Uterus (tissue), 4 donors: ENCODE measurements at places on chromosomes 5 and 9.

GRCh38 chr9:84597131-84597530, 72.4 kb upstream of the NTRK2 start:
- no peak for DNase-seq

- DNase-seq: no peak
These were observed 48.2 kb downstream of the DAPK1 start for GRCh38 chr9:87545858-87546257.

DNA sequence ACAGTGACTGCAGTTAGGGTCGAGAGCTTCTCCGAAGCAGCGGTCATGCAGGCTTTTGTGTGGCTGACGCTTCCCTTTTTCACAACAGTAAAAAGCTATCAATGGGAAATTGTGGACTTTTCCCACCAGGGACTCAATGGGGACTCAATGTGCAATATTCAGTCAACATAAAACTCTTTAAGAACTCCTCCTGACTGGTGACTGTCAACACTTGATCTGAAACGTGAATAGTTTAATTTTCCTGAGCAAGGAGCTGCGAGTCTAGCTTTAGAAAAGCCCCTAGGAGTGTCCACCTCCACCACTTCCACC, 28.7 kb downstream of the EXOC3 start:
- no peak for DNase-seq

DNA sequence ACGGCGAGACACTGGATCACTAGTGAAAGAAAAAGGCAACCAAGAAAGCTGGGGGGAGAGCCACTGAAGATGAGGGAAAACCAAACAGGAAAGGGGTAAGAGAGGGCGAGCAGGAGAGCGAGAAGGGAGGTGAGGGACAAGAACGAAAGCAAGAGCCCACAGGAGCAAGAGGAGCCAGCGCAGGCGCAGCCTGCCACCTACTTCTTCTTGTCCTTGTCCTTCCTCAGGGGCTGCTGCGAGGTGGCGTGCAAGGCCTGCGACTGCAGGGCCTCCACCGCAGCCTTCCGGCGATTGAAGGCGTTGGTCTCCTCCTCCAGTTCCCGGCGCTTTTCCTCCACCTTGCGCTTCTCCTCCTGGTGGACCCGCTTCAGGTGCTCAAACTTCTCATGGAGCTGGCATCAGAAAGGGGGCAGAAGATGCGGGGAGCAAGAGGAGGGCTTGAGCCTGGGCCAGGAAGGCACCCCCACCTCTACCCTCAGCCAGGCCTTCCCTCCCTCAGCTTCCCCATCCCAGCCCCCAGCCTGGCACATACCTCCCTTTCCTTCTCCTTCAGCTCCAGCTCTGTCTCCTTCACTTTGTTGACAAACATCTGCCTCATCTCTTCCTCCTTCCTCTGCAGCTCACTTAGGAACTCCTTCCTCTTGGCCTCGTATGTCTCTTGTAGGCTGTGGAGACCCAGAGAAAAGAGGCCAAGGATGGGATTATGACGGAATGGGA, 13.5 kb downstream of the CCNI2 start:
- DNase-seq: no peak

DNA sequence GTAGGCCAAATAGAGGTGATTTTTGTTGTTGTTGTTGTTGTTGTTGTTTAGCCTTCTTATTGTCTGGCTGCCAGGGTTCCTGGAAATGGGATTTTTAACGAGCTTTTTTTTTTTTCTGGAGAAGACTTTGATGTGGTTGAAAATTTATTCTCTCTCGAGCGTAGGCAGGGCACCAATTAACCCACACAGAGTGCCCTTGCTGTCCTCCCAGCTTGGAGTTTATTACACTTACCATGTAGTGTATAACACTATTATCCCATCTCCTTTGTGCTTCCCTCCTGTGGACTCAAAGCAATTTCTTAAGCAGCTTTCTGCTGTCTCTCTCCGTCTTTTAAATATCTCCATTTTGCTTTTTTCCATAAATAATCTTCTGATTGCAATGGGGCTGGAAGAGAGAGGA, 57.4 kb downstream of the OR2K2 start:
- DNase-seq: no peak

DNA sequence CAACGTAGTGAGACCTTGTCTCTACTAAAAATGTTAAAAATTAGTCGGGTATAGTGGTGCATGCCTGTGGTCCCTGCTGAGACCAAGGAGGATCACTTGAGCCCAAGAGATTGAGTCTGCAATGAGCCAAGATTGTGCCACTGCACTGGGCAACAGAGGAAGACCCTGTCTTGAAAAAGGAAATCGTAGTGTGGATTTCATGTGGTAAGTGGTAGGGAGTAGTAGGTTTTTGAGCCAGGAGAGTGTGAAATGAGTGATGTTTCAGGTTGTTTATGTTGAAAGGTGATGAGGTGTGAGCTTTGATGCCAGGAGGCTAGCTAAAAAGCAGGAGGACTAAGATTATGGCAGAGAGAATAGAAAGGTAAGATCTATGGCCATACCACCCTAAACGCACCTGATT, 5.9 kb downstream of the MATR3 start:
- DNase-seq: no peak

DNA sequence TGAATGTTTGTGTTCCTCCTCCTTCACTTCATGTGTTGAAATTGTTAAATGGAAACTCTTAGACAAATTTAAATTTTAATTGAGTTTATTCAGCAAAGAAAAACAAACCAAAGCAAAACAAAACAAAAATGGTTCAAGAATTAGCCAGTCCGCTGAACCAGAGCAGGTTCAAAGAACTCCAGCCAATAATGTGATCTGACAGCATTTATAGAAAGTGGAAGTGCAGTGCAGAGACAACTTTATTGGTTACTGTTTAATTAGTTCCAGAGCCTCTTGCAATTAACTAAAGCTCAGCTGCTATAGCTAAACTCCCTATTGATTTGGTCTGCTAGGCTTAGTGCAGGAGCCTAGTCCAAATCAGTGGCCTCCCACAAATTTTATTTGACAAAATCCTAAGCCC, 132.9 kb downstream of the RNF180 start:
- no peak for DNase-seq

DNA sequence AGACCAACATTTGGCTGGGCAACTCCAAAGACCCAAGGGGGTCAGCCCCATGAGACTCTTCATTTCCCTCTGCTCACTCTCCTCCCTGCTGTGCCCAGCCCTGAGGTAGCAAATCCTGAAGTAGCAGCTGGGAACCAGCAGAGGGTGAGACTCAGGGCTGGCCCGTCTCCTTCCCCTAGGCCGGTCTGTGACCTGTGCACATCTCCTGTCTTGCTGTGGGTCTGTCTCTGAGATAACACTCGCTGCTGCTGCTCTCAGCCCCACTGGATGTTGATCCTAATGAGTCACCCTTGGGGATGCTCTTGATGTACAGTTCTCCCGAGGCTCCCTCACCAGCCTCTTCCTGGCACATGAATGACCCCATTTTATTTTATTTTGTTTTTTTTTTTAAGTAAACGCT, 7.3 kb upstream of the OR2V1 start:
- no peak for DNase-seq

GRCh38 chr5:39220280-39221030, 1.1 kb upstream of the FYB1 start:
- DNase-seq: no peak

GRCh38 chr9:125845271-125845808, 98.2 kb downstream of the PBX3 start:
- DNase-seq: no peak

DNA sequence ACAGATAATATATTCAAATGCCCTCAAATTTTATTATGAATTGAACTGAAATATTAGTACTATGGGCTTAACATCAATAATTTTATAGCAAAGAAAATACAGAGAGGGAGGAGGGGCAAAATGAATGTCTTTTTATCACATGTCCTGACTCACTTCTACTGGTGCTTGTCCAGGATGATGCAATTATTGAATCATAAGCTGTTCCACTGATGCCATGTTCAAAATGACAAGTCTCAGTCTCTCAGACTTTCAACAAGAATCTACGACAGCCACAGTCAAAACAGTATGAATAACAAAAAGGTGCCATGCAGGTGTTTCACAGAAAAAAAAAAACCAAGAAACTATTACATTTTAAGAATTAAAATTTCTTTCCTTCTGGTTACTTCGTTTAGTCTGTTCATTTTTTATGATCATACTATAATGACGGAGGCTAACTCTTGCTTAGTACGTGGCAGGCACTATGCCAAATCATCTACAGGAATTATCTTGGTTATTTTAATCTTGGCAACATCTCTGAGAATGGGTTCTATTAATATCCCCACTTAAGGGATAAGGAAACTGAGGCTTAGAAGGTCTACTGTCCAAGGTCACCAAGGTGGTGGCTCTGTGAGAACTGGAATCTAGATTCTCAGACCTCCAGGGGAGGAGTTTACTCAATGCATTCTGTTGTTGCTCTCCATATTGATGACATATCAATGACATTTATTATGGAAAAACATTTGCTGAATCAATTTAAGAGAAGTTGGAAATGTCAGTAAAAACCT, 61.5 kb downstream of the NR3C1 start:
- no peak for DNase-seq

- DNase-seq: no peak
These were observed 69.7 kb upstream of the ADCY2 start for GRCh38 chr5:7325975-7326913.

GRCh38 chr9:132753593-132753880, 83.3 kb downstream of the GTF3C4 start:
- no peak for DNase-seq

GRCh38 chr9:108687006-108687987, 168.5 kb downstream of the ACTL7B start:
- DNase-seq: no peak

DNA sequence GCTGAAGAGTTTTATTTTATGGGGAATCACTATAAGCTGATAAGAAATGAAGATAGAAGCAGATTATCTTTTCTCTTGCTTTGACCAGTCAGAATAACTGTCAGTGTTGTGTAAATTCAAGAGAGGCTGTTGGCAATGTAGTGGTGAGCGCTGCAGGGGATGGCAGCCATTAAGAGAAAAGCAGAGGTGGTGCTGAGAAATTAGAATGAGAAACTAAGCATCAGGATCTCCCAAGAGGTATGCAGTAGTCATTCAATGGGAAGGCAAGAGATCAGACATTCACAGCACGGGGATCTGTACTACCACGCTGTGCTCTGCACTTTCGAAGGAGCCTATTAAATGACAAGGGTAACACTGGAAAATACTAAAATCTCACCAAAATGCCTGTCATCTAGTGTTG, 768.5 kb upstream of the ACO1 start:
- DNase-seq: no peak

GRCh38 chr5:149849280-149849965, 95.2 kb downstream of the PDE6A start:
- DNase-seq: no peak

GRCh38 chr5:74441616-74442015, 198.9 kb downstream of the ENC1 start:
- no peak for DNase-seq

GRCh38 chr5:135341016-135341666, 57.9 kb downstream of the MACROH2A1 start:
- DNase-seq: no peak

DNA sequence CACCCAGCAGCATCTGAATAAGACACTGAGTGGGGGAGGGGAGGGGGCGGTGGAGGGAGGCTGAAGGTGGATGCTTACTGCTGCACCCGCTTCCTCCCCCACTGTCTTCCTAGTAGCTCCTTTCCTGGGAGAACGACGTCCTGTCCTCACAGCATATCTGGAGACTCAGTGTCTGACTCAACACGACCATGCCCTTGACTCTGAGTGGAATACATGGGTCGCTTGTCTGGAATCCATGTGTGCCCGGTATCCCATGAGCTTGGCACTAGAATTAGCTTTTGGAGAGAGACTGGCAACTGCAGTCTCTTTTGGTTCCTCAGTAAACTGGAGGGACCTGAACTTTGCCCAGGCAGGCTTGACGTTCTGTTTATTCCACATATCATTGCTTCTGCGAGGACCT, 125.4 kb upstream of the FAM120A start:
- DNase-seq: no peak

DNA sequence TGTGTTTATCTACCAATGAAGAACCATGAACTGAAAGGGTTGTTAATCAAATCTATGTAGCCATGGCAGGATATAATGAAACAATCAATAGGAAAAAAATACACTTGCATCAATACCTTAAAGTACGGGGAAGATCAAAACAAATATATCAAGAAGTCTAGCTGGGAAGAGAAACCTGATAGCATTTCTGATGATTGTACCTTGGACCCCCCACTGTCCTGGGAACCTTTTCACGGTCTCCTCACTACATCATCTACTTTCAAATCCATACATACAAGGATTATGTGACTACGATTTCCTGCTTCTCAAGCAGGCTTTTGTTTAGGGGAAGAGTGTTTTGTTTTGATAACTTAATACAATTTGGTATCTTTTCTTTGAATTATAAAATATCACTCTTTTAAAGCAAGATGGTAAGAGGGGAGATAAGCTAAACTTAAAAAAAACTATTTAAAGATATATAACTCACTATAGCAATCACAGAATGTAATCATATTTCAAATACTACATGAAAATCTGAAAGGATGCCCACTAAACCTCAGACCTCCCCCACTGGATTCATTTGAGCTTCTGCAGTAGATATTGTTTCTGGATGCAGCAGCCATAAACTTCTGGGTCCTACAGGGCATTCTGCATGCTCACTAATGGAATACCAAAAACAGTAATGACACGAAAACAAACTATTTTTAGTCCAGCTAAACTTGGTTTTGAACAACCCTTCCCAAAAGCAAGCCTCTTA, 8.0 kb downstream of the EBF1 start:
- DNase-seq: no peak

DNA sequence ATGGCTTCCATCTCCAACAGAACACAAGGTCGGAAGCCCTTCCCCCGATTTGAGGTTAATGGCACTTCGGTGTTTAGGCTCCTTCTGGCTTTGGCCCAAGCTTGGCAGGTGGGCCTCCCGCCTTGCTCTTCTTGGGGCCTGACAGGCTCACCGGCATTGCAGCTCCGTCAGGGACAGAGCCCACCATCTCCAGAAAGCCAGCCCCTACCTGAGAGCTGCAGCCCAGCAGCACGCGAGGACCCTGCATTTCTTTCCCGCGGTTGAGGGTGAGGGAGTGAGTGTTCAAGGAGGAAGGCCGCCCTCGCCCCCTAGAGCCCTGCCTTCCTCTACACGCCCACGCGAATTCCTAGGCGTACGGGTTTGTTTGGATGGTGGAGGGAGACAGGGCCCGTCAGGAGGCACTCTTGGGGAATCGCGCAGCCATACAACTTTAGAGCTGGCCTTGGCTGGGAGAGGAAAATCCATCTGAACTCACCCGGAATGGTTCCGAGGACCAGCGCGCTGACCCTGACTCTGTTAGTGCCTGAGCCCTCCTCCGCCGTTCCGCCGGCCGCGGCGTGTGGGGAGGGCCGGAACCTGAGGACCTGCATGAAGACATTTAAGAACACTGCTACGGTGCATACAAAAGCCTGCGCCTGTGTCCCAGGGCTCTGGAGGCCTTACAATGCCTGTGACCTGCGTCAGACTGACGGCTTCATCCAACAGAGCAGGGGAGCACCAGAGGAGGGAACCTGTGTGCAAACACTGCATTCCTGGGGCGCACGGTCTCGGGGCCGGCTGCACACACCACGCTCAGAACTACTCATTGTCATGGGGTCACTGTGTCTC, 73.8 kb downstream of the MRPL36 start:
- DNase-seq: no peak

DNA sequence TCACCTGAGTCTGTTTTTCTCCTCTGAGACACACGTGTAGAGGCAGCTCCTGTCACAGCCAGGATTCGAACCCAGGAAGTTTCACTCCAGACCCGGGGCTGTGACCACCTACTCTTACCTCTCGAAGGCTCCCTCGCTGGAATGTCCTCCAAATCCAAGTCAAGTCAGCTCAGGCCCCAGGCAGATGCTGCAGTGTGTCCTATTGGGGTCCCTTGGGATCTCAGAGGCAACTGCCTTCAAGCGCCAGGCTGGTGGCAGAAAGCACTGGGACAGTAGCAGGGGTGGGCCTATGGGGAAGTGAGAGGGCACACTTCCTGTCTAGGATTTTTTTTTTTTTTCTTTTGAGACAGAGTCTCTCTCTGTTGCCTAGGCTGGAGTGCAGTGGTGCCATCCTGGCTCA, 762 bp upstream of the ST6GALNAC4 start:
- DNase-seq: no peak
